ENCODE measurements at places on chromosomes 3 and 15. TPM values are rescaled to one million over a fixed set of nuclear protein-coding genes. Genes with fewer than 3 reads are reported as not detected.
A peak's percentile ranks its signal among the peaks of the same experiment; 100 is the strongest.

DNA sequence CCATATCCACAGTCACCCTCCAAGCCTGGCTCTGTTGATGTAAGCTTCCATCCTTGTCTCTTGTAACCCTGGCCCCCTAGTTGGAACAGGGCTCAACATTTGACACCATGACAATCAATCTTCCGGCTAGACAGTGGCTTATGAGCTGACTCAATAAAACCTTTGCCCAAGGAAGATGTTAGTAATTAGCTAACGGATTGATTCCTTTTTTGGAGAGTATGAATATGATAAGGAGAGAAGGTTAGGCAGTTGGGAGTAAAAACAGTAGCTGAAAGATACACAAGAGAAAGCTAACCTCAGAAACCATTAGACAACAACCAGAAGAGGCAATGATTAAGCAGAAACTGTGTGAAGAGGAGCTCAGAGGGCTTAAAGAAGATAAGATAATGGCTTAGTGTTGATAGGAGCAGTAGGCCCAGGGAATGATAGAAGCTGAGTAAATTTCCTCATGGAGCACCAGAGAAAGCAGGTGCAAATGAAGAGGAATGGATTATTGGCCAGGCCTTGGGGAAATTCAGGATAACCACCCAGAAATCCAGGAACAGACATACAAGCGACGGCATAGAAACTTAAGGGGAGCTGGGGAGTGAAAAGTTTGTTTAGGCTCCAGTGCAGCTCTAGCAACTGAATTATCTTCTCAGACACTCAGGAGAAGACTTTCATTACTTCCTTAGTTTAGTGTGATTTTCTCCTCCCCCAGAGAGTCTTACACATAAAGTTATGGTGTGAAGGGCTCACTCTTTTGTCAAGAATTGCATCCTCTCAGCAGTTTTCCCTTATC is 7.8 kb upstream of the RFX7 start:
- ATAC-seq = no peak

DNA sequence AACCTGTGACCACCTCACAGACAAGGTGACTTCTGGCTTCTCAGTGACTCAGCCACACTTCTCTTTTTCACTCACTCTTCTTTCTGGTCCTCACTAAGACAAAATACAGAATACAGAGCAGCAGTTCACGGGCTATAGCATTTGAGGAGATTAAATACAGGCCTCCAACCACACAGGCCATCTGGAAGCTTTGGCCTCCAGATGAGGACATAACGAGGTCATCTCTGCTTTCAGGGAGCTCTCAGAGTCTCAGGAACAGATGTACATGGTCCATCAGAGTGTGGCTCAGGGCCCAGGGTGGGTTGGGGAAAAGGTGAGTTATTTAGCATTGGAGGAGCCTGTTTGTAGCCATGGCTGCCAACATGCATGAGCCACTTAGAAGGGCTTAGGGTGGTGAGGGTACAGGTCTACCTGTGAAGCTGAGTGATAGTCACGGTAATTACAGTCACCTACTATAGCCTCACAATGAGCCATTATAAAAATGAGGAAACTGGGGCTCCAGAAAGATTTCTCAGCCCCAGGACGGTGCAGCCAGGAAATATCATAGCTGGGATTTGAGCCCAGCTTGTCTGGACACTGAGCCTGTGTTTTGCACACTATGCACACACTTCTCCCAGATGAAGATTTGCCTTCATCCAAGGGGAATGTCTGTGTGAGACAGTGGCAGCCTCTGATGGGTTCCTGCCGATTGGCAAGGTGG is 159.8 kb upstream of the CTDSPL start:
- no peak for ATAC-seq

Gene RASL12
- total RNA-seq = 1.5 TPM

DNA sequence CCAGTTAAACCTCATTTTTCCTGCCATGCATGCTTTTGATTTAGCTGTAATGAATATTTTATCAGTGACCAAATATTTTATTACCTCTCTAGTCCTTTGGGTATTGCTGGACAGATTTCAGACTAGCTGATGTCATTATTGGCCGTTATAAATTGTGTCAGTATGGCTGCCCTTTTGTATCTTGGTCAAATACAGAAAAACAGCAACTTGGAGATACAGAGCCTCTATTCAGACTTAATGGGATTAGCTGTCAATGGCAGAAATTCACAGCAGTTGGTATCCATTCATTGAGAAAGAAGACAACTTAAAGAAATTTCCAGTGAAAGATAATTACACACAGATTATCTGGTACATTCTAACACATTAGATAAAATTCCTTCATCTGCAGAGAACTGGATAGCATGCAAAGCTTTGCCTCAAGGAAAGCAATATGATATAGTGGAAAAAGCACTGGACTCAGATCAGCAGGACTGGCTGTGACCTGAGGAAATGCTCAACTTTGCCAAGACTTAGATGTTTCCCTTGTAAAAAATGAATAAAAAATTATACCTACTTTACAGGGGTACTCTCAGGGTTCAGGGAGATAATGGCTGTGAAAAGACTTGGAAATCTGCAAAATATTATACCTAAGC is 20.8 kb downstream of the COL6A6 start:
- no peak for ATAC-seq

DNA sequence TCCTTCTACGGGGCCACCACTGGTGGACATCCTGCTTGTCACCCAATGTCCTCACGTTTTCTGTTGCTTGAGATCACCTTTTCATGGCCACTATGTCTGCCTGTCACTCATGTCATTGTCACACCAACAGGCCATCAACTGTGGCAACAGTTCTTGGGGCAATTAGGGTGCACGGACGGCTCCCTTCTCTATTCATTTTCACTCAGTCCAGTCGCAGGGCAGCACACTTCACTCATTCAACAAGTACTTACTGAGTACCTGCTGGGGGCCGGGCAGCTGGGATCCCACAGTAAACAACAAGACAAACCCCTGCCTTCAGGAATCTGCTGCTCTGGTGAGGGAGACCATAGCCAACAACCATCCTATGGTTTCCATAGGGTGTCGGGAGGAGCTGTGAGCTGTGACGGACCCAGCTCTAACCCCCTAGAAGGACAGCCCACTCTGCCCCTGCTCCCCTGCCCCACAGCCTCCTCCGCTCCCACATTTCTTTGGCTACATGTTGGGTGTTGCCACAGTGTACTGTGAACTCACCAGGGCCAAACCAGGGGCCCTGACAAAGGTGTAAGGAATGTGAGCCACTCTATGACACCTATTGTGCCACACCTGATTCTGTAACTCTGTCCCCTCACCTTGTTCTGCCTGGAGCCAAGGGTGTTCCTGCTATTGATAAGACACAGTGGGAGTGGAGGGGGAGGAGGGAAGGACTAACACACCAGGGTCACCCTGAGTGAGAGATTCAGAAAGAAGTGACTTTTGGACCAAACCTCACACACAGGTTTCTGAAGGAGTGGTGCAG is 1.9 kb downstream of the VILL start:
- peak; percentile 78 for ATAC-seq

Gene STIMATE
- 6.1 TPM for total RNA-seq

Gene GOLGA6L10
- total RNA-seq = 3.9 TPM

- no peak for ATAC-seq
Measured at GRCh38 chr3:194339356-194339755, 11.8 kb downstream of the CPN2 start.

Gene TAMM41
- total RNA-seq = 13.6 TPM

DNA sequence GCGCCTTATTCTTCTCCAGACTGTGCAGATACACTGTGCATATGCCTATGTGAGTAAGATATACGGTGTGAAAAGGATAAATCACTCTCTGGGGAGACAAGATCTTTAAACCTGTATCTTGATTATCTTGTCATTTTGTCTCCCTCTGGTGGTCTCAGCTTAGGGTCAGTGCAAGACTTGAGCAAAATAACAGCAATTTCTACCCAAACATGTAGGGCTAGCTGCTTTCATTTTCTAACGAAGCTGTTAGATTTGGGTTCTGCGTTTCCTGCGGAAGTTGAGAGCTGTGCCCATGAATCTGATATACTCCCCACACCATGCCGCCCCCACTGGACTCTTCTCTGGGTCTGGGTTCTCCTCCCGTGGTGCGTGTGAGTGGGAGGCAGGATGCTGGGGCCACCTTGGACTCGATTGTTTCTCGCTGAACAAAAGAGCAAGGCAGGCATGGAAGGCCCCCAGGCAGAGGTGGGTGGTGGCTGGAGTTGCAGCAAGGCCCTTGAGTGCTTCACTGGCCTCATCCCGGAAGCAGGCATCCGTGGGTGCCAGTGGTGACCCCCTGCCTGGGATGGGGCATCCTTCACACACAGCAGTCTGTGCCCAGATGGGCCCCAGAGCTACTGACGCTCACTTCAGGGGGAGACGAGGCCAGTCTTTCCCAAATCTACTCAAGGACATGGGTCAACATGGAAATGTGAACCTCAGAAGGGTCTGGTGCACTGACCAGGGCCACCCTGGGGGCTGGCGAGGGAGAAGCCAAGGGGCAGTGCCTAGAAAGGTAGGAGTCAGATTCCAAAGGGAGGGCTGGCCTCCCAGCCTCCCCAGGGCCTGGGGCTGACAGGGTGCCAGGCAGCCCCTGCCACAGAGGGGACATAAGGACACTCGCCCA is 179.6 kb downstream of the NSMCE3 start:
- no peak for ATAC-seq

- peak; percentile 31 for ATAC-seq
Measured at GRCh38 chr3:134527037-134527436, 41.2 kb downstream of the CEP63 start.

Gene SLC28A1
- not detected for total RNA-seq

DNA sequence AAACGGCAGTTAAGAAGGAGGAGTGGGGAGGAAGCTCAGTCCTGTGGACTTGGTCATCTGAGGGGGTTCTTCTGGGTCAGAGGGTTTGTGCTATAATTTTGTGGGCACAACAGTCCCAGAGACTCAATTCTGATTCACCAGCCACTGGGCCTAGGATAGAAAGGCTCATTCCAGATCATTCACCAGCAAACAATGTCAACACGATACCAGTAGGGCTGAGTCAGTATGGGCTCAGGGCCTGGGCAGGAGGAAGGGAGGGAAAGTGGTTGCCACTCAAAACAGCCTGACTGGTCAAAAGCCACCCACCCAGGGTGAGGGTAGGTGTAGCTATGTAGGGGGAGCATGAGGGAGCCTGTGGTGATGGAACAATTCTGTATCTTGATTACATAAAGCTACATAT is 86.9 kb upstream of the MEX3B start:
- peak; percentile 68 for ATAC-seq

GRCh38 chr3:11654166-11654565 is 10.5 kb upstream of the VGLL4 start:
- no peak for ATAC-seq

All from esophagus mucosa (tissue), 1 donor.